ENCODE measurements at places on chromosomes 13 and 19.

- DNase-seq, result no peak
Observed at GRCh38 chr19:39813264-39813993, 20.5 kb downstream of the DYRK1B start.

DNA sequence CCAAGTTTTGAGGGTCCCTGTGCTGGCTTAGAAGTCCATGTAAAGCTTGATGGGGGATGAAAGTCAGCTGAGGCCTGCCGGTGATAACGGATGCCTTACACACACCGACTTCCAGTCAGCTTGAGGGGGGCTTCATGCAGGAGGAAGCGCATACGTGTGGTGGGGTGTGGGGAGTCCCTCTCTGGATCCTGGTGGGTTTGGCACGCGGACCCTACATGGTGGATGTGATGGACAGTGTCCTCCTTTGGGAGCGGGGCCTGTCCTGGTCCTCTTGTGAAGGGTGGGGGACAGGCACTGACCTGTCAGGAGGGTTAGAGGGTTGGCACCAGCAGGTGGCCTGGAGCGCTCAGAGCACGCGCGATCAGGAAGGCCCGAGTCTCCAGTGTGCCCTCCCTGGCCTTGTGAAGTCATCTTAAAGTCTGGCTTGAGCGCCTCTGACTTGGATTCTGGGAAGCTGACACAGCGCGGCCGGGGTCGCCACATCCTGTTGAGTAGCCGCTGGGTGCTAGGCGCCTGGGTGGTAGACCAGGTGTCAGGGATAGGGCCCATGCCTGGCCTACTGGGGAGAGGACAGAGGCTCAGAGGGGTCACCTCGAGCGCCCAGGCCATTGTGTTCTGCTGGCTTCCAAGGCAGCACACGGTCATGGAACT lies 2.9 kb downstream of the DAZAP1 start:
- no peak for DNase-seq

GRCh38 chr13:99501848-99502301 lies 603 bp downstream of the TM9SF2 start:
- DNase-seq, result no peak

- DNase-seq, result no peak
Observed at GRCh38 chr13:50179977-50180376, 164.7 kb downstream of the KCNRG start.

DNA sequence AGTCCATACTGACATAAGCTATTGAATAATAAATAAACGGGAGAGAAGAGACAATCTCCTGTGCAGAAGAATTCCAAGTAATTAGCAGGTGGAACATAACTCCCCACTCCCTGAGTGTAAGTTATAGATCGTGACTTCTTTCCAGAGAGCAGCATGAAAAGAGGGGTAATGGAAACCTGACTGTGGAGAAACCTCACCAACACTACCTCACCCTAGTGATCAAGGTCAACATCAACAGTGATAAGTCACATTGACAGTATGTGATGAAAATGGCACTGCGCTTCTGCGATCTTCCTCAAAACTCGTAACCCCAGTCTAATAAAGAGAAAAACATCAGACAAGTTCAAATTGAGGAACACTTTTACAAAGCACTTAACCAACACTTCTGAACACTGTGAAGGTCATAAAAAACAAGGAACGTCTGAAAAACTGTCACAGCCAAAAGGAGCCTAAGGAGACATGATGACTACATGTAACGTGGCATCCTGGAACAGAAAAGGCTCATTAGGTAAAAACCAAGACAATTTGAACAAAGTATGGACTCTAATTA lies 19.8 kb downstream of the CAB39L start:
- no peak for DNase-seq

GRCh38 chr19:367963-368629 lies 23.5 kb upstream of the MIER2 start:
- DNase-seq, result no peak

- no peak for DNase-seq
Observed at GRCh38 chr13:94122300-94122915, 357.1 kb downstream of the DCT start.

- no peak for DNase-seq
Observed at GRCh38 chr13:43587376-43587775, 199.4 kb downstream of the ENOX1 start.

DNA sequence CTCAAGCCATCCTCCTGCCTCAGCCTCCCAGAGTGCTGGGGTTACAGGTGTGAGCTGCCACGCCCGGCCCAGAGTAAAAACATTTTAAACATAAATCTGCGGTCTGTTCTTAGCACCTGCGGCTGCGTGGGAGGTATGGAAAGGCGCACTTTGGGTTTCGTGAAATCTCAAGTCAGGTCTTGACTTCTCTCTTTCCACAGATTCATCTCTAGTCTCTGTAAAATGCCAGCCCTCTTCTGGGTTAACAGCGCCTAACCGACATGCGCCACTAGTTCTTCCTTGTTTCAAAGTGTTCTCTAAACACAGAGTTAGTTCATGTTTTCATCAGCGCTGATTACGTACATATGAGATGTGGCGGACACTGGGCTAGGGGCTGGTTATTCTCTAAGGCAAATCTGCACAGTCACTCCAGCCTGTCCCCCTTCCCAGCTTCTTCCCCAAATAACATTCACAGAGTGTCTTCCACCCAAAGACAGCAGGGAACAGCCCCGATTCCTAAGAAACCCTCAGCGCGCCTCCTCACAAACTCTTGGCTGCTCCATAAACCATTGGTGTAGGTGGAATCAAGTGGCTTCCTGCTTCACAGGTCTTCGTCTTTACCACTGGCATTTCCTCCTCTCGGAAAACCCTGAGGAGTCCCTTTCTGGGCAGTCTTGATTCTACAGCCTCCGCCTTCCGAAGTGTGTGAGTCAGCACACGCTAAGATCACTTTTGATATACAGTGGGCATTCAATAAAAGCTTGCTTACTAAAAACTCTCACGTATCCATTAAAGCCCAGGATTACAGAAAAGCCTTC lies 1.4 kb downstream of the PARP4 start:
- peak; percentile 66 for DNase-seq
